ENCODE measurements at places on chromosomes 2 and 18.

DNA sequence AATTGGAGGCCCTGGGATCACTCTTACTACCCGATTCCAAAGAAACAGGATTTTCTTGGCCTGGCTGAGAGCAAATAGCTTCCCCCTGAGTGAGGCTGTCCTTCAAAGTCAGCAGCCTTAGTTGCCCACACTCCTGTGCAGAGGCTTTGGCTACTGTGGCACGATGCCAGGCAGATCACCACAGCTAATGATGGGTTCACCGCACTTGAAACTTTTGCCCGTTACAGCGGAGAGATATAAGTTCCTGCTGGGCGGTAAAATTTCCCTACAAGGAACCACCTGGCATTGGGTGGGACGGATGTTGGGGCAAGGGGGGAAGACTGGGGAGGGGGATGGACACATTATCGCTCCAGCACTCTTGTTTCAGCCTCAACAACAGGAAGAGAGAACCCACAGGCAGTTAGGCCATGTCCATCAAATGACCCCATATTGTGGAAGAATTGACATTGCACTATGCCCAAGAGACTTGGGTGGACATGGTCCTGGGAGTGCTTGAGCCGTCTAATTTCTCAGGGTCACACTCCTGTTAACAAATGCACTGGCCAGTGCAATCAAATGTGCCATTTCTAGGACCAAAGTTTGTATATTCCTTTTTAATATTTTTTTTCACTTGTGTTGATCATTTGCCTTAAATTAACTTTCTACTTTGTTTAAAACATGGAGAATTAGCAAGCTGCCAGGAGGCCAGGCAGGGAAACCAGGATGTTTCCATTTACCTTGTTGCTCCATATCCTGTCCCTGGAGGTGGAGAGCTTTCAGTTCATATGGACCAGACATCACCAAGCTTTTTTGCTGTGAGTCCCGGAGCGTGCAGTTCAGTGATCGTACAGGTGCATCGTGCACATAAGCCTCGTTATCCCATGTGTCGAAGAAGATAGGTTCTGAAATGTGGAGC is 4.4 kb downstream of the IL1B start:
- DNase-seq: no peak

DNA sequence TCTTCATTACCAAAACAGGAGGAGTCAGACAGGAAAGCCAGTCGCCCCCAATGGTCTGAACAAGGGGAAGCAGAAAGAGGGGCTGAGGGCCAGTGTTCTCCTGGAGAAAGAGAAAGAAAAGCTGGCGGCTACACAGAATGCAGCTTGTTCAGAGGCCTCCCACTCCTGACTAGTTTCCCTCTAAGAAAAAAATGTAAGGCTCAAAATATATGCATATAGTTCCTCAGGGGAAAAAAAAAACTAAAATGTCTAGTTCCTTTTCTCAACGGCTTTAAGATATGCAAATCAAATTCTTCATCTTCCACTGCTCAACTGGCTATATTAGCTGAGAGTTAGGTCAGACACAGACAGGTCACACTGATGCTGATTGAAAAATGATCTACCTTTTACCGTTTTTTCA is 18.6 kb downstream of the MBOAT2 start:
- no peak for DNase-seq

- DNase-seq: no peak
These were observed 155.9 kb upstream of the RASGRP3 start for GRCh38 chr2:33320573-33320972.

GRCh38 chr2:38045811-38046210 is 30.1 kb downstream of the CYP1B1 start:
- DNase-seq: no peak

- DNase-seq: no peak
These were observed 131.7 kb upstream of the CDH20 start for GRCh38 chr18:61201511-61201910.

DNA sequence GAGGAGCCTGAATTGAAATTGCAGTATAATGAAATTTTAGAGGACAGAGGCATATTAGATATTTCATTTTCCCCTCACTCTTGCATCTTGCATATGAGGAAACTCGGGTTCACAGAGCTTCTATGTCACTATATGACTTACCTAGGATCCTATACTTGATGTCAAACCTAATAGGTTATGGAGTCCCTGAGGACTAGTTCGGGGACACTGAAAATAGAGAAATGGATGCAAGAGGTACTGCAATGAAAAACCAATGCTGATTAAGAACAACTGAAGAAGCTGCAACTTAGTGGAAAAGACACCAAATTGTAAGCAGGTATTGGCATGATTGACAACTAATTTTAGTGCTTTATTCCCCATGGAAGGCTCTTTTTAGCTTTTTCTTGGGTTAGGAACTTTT is 210.1 kb downstream of the IKZF2 start:
- no peak for DNase-seq

DNA sequence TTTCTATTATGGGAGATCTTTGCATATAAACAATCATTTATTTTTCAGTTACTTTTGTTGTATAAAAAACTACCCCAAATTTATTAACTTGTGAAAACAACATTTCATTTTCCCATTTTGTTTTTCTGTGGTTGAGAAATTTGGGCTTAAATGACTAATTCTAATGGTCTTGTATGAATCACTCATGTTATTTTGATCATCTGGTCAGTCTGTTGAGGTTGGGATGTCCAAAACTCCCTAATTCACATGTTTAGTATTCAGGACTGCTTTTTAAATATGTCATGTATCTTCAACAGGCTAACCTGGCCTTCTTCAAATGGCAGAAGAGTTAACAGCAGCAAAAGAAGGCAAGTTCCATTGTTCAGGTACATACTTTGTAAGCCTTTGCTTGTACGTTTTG is 788.1 kb downstream of the TRIB2 start:
- DNase-seq: no peak

DNA sequence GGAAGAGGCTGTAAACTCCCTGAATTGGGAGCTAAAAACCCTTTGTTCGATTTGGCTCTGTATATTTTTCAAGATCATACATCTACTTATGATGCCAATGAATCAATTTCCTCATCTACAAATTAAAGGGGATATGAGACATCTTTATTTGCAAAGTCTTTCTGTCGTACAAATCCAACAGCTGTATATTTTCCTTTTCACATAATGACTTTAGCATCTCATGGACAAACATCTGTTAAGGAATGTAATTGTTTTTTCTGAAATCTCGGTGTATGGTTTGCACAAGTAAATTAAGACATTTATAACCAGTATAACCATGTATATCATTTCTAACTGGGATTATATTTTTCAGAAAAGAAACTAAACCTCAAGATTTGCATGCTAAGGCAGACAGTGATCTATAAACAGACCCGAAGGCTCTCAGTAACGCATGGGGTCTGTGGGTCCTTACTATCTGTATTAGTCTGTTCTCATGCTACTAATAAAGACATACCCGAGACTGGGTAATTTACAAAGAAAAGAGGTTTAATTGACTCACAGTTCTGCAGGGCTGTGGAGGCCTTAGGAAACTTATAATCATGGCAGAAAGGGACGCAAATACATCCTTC is 130.8 kb downstream of the SLC8A1 start:
- no peak for DNase-seq

DNA sequence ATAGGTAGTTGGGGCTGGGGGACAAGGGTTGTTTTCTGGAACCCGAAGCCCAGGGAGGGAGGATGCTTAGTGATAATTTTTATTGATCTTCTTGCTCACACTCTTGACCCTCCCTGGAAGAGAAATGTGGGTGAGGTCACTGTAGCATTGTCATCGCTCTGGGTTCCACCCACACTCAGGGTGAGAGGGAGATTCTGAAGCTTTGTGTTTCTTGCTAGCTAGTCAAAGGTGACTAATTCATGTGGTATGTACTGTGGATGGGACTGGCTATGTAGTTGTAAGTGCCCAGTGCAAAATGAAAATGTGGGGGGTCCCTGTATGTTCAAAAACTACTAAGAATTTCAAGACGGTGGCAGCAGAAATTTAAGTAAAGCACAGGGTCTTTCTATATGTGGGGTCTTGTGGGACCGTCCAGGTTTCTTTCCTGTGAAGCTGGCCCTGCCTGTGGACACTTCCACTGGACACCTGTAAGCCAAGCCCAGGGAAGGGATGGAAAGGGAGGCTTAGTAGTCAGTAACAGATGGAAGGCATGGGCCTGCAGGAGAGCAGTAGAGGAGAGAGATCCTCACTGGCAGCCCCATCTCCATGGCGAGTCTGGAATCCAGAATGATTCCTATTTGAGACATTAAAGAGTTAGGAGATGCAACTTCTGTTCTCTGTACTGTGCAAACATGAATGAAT is 35.0 kb downstream of the TSN start:
- no peak for DNase-seq

GRCh38 chr2:236908439-236909192 is 177.1 kb upstream of the COPS8 start:
- no peak for DNase-seq

DNA sequence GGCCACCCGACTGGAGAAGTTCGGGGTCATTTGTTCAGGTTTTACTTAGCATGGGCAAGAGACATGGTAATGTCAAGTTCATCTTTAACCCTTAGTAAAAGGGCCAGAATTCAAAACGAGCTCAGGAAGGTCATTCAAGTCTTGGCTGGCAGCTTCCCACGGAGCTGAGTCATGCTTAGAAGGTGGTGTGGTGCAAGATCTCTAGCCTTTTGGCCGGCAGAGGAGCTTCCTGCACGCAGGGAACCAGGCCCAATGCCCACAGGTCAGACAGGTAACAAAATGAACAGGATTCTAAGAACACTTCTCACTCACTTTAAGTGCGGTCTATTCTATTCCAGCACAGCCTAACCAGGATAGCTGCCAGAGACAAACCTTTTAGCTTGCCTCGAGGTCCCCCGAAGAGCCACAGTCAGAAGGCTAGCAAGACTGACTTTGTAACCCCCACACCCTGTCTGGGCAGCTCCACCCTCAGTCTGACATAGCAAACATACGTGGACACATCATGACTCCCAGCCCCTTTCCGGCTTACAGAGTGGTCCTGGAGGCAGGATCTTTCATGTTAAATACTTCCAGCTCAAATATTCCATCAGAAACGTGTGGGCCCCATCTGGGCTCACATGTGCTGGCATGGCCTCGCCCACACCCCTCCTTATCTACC is 292.7 kb downstream of the BCL11A start:
- no peak for DNase-seq

GRCh38 chr2:119681203-119681867 is 2.3 kb downstream of the TMEM177 start:
- DNase-seq: no peak

GRCh38 chr2:144681389-144681788 is 161.5 kb upstream of the ZEB2 start:
- DNase-seq: no peak

DNA sequence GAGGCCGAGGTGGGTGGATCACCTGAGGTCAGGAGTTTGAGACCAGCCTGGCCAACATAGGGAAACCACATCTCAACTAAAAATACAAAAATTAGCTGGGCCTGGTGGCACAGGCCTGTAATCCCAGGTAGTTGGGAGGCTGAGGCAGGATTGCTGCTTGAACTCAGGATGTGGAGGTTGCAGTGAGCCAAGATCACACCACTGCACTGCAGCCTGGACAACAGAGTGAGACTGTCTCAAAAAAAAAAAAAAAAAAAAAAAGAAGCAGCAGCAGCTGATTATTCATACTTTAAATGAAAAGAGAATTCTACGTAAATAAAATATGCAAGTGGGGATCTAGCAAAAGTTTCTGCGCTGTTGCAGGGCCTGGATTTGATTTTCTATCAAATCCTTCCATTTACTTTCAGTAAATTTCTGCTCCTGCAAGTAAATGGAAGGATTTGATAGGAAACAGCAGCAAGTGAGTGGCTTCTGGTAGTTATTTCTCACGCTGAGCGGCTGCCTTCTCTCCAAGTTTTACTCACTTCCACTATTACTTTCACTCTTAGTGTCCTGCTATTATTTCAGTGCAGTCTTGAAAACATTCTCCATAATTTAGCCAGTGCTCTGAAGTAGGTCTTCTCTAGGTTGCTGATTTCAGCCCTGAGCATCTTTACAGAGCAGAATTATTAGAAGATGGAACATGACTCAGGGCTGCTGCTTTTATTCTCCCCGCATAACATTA is 68.4 kb downstream of the SLC16A14 start:
- DNase-seq: no peak

DNA sequence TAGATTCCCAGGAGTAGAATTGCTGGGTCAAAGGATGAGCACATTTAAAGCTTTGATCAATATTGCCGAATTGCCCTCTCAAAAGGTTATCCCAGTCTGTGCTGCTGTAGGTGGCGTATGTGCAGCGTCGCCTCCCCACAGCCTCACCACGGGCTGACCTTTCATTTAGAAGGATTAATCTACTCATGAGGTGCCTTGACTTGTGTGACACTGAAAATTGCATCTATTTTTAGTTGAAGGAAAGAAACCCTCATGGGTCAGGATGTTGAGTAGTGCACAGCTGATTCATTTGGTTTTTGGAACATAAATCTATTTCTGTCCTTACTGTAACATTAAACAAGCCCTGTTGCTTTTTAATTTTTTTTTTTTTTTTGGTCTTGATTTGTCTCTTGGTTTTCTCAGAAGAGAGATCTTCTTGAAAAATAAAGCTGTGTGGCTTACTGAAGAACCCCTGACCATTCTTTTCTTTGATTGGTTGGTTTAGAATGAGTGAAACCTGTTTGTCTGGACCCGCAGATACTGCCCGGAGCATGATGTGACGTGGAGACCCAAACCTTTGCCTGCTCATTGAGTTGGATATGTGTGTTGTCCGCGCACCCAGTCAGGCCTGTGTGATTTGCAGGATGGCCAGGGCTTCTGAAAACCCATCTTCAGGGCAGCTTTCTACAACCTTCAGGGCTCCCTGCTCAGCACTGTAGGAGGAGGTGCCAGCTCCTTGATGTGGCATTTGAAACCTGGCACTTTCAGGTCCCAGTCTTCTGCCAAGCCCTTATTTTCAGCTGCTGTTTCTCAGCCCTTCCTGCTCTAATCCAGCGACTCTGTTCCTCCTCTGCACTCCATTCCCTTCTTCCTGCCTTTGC is 61.0 kb downstream of the LPIN1 start:
- DNase-seq: no peak

GRCh38 chr18:61541673-61542072 is 208.4 kb downstream of the CDH20 start:
- no peak for DNase-seq

GRCh38 chr18:63112706-63113105 is 206.9 kb downstream of the BCL2 start:
- no peak for DNase-seq

DNA sequence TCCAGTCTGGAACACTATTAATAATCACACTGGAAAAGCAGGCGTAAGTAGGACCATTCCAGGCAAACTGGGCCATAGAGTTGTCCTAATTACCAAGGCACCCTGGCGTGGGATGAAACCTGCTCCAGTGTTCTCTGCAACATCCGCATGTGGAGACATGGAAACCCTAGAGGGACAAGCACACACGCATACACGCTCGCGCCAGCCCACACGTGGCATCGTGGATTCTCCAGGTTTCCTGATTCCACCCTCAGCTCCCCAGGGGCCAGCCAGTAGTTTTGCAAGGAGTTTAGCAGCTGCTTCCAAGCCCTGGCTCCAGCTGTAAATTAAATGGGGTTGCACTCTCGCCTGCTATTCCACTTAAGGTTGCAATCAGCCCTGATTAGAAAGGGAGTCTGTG is 127.7 kb downstream of the DYSF start:
- no peak for DNase-seq
